ENCODE measurements at places on chromosomes 1 and 21.

- no peak for DNase-seq
These were observed 5.4 kb downstream of the BLACAT1 start for GRCh38 chr1:205450448-205450847.

GRCh38 chr1:217660353-217661062, 29.4 kb downstream of the SPATA17 start:
- DNase-seq, result peak; percentile 24

DNA sequence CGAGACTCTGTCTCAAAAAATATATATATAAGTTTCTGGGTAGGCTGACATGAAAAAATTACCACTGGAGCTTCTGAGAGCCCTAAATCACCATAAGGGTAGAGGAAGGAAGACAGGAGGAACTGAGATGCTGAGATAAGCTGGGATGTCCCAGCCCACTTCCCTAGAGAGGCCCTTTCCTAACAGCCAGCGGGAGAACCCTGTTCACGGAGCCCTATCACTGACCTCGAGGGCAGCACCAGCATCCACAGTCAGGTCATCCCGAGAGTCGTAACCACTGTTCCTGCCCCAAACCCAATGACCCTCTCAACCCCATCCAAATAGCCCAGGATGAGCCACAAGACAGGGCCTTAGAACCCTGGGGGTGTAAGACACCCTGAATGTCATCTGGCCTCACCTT, 77.5 kb downstream of the CD34 start:
- DNase-seq, result no peak

- DNase-seq, result peak; percentile 74
These were observed 26.6 kb downstream of the CLIC6 start for GRCh38 chr21:34695434-34695833.

GRCh38 chr1:158485455-158485854, 13.4 kb downstream of the OR10R2 start:
- DNase-seq, result no peak

DNA sequence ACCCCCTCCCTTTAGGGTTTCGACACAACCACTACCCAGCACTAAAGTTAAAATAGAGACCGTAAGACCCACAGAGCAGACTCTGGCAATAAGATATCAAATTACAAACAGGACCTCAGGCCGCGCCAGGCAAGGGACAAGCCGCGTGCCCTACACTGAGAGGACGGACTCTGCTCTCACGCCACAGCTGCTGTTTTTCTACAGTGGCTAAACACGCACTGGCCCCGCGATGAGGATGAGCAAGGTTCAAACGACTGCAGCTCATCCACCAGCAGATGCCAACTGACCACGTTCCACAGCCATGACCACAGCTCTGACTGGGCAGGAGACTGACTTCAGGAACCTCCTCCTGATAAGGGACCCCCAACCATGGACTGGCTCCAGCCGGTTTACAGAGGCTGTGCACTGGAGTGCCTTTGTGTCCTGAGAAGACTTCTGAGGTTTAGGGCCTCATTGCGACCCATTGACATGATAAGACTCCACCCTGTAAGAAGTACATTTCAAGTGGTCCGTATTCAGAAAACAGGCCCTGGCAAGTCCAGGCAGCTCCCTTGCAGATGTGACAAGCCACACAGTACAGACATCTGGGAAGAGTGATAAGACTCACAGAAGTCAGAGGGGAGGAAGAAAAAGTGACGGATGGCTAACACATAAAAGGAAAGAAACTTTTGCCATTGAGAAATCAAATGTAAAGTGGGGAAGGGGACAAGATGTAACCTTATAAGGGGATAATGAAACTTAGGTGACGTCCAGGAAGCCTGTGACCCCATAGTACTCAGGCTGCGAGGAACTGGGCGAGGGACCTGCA, 1.5 kb upstream of the KRTAP10-6 start:
- DNase-seq, result no peak

GRCh38 chr1:33424205-33424604, 6.7 kb downstream of the PHC2 start:
- DNase-seq, result no peak

GRCh38 chr21:26047279-26047967, 123.1 kb downstream of the APP start:
- DNase-seq, result no peak

GRCh38 chr21:33155422-33155821, 74.3 kb upstream of the IFNAR2 start:
- DNase-seq, result no peak

- no peak for DNase-seq
These were observed 201.5 kb downstream of the NTNG1 start for GRCh38 chr1:107342316-107342715.

DNA sequence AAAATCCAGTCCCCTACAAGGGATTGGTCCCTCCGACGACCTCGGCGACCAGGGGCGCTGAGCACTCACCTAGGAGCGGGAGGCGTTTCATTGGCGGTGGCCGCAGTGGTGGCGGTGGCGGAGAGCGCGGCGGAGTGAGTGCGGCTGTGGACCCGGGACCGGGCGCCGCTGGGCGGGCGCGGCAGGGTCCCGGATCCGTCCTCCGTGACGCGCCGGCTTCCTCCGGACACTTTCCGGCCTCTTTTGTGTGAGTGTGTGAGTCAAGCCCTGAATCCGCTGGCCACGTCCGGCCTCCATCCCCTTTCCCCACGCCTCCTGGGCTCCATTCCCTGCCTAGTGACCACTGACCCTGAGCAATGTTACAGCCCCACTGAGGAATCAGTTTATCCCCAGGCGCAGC, at the start of gene ADGRL4:
Gene ADGRL4 (minus strand): TSS at position 167 of the 400 bp plus-strand sequence. CDS start 76 bp downstream, at position 91.
- DNase-seq, result no peak

DNA sequence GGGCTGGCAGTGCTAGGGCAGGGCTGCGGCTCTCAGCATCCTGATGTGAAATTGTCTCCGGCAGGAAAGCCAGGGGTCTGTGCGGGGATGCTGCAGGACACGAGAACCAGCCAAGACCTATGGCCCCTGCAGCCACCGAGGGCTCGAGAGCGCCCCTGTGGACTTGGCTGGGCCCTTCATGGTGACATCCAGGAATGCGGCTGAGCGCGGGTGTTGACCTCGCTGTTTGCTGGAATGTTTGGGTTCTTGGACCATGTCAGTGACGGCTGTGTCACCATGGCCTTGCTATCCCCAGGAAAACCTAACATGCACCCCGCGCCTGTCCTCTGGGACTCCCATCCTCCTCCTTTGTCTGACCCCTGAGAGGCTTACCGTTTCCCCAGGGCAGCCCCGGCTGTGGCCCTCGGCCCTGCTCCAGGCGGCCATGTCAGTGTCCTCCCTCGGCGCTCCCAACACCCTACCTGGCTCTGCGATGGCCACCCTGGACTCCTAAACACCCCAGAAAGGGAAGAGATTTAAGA, 14.3 kb upstream of the C1orf174 start:
- DNase-seq, result no peak

- no peak for DNase-seq
These were observed 16.0 kb downstream of the SLC26A9 start for GRCh38 chr1:205927247-205927646.

GRCh38 chr1:13813398-13814012, 113.5 kb downstream of the PRDM2 start:
- peak; percentile 79 for DNase-seq

DNA sequence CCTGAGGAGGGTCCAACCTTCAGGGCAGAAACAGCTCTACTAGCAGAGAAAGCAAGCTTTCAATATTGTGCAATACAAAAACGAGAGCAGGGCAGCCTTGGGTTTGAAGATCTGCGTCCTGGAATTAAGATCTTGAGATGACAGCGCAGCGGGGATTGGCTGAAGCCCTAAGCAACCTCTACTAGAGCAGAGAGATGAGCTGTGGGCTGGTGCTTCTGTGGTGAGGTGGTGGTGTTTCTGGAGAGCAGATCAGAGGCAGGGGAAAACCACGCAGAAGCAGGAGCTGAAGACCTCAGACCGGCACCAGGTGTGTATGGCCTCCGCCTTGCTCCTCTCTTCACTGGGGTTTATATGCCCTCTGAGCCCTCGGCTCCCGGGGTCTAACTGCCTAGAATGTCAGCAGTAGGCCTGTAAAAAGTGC, 12.5 kb downstream of the TRAF3IP3 start:
- peak; percentile 79 for DNase-seq

DNA sequence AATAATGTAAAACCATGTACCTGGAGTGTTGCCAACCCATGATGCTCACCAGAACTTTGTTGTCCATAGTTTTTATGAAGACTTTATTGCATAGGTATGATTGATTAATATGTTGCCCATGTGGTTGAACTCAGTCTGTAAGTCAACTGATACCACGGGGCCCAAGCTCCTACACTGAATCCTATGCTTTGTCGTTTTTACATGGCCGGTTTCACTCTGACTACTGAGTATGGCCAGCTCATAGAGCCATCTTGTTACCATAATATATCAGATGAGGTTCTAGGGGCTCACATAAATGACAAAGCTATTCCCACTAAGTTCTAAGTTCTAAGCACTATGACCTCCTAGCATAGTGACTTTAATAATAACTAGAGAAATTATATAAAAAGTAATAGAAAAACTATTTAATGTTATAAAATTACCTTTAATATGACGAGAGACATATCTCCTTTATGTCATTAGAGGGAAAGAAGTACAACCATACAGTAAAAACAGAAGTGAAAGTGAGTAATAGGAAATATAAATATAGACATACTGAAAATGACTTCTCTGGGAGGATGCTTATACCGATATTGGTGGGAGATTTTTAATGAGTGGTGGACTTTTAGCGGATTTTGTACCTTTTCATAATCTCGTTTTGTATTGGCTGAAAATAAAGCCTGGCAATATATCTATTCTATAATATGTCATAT, 983.4 kb upstream of the PRMT6 start:
- no peak for DNase-seq

- no peak for DNase-seq
These were observed 16.1 kb downstream of the PRRC2C start for GRCh38 chr1:171501305-171502024.

DNA sequence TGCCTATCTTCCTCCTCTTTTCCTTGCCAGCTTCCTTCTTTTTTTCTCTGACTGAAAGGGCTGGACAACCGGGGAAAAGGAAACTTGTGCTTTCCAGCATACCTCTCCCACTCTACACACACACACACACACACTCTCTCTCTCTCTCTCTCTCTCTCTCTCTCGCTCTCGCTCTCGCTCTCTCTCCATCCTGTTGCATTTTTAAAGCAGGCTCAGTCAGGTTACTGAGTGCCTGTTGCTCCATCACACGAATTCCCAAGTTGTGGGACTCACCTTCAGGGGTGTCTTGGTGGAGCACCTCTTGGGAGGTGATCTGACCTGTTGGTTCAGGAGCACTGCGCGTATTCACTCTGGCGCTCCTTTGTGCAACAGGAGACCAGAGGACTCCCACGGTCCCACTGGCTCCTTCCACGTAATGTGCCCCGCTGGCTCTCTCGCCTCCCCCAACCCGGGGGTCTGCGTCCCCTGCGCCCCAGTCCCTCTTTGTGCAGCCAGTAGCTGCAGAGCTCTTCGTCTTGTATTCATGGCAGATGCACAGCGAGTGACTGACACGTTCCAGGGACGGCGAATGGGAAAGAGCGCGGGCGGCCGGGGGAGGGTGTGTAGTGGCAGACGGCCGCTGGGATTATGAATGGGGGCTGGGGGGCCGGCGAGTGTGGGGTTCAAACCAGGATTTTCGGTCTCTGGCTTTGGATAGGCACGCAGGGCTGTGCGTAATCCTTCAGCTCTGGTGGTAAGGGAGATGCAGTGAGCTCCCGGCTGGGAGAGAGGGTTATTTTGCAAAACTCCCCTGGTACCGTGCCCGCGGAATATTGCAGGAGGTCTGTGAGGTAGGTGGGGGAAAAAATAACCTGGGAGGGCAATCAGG, 660 bp upstream of the PDE4B start:
- peak; percentile 15 for DNase-seq

DNA sequence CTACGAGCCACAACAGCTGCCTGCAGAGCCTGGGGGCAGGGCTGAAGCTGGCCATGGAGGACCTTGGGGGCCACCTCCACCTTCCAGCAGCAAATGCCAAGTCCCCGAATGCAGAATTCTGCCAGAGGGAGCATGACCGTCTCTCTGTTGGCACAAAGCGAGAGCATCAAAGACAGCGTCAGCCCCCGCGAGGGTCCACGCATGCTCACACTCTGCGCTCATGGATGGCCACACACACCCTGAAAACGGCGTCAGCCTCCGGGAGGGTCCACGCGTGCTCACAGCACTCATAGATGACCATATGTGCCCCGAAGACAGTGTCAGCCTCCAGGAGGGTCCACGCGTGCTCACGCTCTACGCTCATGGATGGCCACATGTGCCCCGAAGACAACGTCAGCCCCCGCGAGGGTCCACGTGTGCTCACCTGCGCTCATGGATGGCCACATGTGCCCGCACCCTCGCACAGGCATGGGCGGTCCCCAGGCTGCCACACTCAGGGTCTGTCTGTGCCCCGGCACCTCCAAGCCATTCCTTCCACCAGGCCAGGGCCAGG, 46.5 kb downstream of the MORN1 start:
- DNase-seq, result no peak

- DNase-seq, result no peak
These were observed 12.2 kb upstream of the CD34 start for GRCh38 chr1:207923121-207923520.

- DNase-seq, result no peak
These were observed 4.8 kb downstream of the ARPC5 start for GRCh38 chr1:183630748-183631147.

DNA sequence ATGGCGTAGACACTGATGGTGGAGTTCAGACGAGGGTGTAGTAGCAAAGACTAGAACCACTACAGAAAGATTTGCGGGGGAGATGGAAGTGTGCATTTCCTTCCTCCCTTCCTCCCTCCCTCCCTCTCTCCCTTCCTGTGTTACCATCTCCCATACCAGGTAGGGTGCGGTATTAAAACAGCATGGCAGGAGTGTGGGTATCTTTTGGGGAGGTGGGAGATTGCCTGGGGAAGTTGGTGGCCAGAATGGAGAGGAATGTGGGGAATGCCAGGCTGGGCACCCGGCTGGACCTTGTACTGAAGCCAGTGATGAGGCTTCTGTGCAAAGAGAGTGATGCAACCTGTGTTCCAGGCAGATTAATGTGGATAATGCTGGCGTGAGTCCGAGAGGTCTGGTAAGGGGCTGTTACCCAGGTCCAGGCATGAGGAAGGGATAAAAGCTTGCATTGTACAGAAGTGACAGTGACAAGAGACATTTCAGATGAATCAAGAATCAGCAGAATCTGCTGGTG, 30.3 kb upstream of the PPP2R5A start:
- DNase-seq, result no peak

DNA sequence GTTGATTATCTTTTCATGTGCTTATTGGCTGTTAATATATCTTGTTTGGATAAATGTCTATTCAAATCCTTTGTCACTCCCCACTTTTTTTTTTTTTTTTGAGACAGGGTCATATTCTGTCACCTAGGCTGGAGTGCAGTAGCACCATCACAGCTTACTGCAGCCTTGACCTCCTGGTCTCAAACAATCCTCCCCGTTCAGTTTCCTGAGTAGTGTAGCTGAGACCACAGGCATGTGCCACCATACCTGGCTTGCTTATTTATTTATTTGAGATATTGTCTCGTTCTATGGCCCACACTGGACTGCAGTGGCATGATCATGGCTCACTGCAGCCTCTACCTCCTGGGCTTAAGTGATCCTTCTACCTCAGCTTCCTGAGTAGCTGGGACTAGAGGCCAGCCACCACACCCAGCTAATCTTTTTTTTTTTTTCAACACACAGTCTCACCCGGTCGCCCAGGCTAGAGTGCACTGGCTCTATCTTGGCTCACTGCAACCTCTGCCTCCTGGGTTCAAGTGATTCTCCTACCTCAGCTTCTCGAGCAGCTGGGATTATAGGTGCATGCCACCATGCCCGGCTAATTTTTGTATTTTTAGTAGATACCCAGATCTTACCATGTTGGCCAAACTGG, 13.9 kb upstream of the MYCL start:
- DNase-seq, result no peak

GRCh38 chr1:52738893-52739292, 12.6 kb downstream of the ZYG11B start:
- no peak for DNase-seq
